ENCODE measurements at places on chromosomes 16 and 17.
A peak's percentile ranks its signal among the peaks of the same experiment; 100 is the strongest.

GRCh38 chr17:50361561-50362480, 11.2 kb downstream of the MRPL27 start:
- DNase-seq = no peak

- no peak for DNase-seq
Measured at GRCh38 chr16:116015-116414, 22.5 kb downstream of the NPRL3 start.

- DNase-seq = no peak
Measured at GRCh38 chr16:15484662-15485061, 50.3 kb downstream of the BMERB1 start.

DNA sequence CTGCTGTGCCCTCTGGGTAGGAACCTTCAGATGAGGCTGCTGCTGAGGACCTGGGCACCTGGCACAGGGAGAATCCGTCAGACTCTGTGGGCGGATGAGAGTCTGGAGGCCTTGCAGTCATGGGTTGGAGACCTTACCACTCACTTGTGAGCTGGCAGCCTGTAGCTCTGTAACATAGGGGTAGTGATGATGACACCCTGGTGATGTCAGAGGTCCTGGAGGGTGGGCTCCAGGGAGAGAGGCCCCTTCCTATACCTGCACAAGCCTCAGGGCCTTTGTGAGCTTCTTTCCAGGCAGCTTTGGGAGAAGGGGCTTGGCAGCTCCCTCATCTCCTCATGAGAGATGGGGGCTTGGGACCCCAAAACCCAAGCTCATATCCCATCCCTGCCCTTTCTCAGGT, 1.6 kb downstream of the MIEF2 start:
- no peak for DNase-seq

DNA sequence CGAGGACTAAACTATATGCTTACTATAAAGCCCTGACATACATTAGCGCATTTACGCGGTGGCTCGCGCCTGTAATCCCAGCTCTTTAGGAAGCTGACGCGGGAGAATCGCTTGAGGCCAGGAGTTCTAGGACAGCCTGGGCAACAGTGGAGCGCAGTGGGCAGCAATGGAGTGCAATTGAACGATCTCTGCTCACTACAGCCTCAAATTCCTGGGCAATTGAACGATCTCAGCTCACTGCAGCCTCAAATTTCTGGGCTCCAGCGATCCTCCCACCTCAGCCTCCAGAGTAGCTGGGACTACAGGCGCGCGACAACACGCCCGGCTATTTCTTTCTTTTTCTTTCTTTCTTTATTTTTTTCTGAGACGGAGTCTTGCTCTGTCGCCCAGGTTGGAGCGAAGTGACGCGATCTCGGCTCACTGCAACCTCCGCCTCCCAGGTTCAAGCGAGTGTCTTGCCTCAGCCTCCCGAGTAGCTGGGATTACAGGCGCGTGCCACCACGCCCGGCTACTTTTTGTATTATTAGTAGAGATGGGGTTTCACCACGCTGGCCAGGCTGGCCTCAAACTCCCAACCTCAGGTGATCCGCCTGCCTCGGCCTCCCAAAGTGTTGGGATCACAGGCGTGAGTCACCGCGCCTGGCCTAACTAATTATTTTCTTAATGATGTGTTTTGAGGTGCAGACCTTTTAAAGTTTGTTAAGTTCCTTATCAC, 506 bp upstream of the COG7 start:
- DNase-seq = no peak

DNA sequence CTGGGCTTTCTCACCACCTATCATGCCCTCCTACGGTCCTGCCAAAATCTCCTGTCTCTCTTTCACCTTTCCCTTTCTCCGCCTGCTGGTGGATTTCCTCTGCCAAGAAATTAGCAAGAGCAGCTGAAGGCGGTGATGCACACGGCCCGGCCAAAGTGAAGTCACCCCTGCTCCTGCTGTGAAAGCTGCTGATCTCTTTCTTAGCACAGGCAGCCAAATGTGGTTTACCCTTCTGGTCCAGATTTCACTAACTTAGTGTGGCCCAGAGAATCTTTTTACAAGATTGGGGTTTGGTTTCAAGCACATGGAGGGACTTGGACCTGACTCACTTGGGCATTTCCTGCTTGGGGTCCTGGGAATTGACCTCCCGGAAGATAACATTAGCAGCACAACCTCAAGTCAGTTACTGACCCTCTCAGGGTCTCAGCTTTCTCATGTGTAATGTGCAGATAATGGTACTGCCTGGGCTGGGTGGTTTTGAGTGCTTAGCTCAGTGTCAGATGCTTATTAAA, 155.7 kb downstream of the SOCS1 start:
- DNase-seq = peak; percentile 64

- no peak for DNase-seq
Measured at GRCh38 chr16:70416748-70417616, 21.9 kb downstream of the ST3GAL2 start.

- DNase-seq = no peak
Measured at GRCh38 chr17:78575340-78575739, 1.9 kb downstream of the DNAH17 start.

DNA sequence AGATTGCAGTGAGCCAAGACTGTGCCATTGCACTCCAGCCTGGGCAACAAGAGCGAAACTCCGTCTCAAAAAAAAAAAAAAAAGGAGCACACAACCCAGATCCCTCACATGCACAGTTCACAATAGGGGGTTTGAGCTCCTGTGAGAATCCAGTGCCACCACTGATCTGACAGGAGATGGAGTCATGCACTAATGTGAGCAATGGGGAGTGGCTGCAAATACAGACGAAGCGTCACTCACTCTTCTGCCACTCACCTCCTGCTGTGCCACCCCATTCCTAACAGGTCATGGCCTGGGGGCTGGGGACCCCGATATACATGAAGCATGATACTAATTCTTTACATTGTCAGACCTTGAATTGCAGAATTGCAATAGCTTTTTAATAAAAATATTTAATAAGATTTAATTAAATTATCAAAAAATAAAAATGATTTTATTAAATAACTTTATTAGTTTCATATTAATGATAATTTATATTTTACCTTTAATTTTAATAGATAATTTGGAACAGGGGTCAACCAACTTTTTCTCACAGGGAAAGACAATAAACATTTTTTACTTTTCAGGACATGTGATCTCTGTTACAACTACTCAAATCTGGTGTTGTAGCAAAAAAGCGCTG, 171.4 kb downstream of the COPRS start:
- DNase-seq = no peak

GRCh38 chr17:28258347-28258887, 60.6 kb upstream of the TMEM97 start:
- no peak for DNase-seq

- no peak for DNase-seq
Measured at GRCh38 chr17:27559506-27560481, 71.2 kb upstream of the LGALS9 start.

DNA sequence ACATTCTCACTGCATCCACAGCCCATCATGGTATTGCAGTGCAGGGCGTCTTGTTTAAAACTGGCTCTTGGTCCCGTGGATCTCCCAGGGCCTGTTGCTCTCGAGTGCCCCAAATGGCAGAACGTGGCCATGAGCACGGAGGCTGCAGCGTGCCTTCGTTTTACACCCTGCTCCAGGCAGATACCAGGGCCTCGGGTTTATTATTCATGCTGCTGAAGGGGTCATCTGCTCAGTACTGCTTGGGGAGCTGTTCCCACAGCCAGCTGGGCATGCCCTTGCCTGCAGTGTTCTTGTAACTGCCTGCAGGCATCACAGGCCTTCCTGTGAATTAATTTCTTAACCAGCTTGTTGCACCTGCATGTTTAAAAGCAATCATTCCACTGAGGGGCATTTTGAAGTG, 129.7 kb upstream of the CHMP6 start:
- no peak for DNase-seq

DNA sequence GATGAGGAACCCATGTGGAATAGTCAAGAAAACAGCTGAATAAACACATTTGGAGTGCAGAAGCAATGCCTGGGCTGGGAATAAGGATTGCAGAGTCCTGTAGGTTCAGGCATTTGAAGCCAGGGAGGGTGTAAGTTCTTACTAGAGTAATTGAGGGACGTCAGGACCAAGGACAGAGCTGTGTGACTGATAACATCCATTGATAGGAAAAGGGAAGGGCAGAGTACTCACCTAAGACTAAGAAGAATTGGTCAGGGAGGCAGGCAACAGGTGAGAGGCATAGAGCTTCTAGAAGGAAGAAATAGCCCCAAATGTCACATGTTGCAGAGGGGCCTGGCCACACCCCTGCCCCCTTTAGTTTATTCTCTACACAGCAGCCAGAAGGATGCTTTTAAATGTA, 79.8 kb upstream of the TMEM132E start:
- no peak for DNase-seq

GRCh38 chr17:65154770-65155589, 17.8 kb downstream of the RGS9 start:
- no peak for DNase-seq

DNA sequence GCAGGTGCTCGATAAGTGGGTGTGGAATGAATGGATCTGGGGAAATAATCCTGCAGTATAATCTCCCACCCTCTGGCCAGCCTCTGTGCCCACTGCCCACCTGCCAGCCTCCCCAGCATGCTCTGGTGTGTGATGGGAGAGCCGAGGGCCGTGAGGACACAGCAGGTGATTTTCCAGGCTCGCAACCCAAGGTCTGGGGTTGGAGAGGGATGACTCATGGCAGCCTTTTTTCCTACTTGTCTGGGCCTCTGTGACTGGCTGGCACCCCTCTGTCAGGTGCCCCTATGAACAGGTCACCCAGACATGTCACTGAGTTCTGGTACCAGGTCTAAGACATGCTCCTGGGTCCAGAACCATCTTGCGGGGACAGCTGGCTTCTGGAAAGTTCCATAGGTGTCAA, 385.7 kb upstream of the TNRC6C start:
- DNase-seq = no peak

- DNase-seq = no peak
Measured at GRCh38 chr17:78396441-78397337, 18.2 kb downstream of the PGS1 start.

DNA sequence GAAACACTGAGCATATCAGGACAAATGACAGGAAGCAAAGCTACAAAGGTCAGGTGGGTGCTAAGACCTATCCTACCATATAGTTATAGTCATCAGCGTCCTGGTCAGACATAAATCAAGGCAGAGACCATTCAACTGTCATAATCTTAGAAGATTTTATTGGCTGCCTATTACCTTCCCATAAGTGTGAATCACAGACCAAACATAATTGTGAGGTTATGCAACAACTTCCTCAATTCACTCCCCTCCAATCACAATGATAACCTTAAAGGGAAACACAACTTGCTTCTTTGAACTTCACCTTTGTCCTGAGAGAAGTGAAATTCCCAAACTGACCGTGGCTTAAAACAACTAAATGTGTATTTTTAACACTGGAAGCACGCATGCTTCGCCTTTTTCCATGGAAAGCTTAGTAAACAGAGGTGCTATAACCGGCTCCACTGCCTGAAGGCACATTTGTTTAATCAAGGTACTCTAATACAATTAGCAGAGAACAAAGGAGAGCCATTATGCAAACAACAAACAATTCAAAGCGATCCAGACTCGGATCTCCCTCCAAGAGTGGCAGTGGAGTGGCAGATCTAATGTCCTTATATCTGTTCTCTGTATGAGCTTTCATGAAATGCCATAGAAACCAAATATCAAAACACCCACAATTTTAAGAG, 84.9 kb downstream of the TMEM114 start:
- no peak for DNase-seq

DNA sequence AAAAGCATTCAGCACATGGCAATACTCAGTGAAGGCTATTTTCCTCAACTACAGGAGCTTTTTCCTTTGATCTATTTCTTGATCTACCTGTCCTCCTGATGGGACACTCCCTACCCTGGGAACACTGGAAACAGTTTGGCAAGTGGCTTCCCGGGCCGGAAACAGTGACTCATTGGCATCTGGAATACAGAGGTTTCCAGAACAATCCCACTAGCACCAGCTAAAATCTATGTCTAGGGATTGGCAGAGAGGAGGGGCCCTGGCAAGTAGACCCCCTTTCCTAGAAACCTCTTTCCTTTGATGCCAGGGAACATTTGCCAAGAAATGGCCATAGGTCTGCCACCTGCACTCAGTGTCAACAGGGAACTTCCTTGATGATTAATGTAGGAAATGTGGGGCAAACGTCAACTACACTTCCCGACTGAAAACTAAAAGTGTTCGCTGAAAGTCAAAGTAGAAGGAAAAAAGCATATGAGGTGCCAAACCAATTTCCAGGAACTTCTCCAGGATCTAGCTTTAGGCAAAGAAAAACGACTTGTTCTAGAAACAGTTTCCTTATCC, 30.4 kb upstream of the FBXW10B start:
- no peak for DNase-seq

- no peak for DNase-seq
Measured at GRCh38 chr17:17188586-17188985, 17.5 kb downstream of the PLD6 start.

- no peak for DNase-seq
Measured at GRCh38 chr17:70604854-70605253, 435.5 kb downstream of the KCNJ2 start.

DNA sequence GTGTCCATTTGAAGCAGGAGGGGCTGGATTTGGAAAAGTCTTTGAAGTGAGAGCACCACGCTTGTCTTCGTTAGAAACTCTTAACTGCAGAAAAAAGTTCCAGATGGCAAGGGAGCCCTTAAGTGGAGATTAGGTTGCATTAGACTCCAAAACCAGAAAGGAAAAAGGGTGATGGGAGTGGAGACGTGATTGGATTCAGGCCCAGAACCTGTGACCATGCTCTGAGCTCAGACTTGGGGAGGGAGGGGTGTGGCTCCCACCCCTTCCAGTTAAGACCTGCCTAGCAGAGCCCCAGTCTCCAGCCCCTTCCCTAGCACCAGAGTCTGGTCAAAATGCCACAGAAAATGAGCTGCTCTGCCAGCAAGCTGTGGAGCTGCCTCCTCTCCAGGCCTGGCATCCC, 6.4 kb upstream of the LGALS9 start:
- DNase-seq = no peak

DNA sequence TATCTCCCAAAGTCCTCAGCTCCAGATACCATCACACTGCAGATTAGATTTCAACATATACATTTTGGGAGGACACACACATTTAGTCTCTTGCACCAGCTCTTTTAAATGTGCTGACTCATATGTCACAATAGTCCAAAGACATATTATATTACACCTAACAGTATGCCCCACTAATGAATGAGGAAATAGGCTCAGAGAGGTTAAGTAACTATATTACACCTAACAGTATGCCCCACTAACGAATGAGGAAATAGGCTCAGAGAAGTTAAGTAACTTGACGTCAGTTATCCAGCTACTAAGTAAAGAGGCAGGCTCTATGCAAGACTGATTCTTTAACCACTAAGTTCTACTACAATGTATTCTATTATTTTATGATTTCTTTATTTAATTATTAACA, 9.7 kb downstream of the IRX6 start:
- no peak for DNase-seq

- no peak for DNase-seq
Measured at GRCh38 chr16:87856791-87857228, 12.5 kb downstream of the SLC7A5 start.

- no peak for DNase-seq
Measured at GRCh38 chr17:48738424-48738802, 9.9 kb upstream of the HOXB13 start.

- DNase-seq = no peak
Measured at GRCh38 chr16:83433201-83433600, 374.6 kb upstream of the HSBP1 start.

- DNase-seq = no peak
Measured at GRCh38 chr17:59485946-59486345, 79.5 kb upstream of the DHX40 start.

All from suprapubic skin (tissue), 4 donors.